Right kidney (tissue), 9 donors: ENCODE measurements at places on chromosomes 5 and 9.
A peak's percentile ranks its signal among the peaks of the same experiment; 100 is the strongest.

DNA sequence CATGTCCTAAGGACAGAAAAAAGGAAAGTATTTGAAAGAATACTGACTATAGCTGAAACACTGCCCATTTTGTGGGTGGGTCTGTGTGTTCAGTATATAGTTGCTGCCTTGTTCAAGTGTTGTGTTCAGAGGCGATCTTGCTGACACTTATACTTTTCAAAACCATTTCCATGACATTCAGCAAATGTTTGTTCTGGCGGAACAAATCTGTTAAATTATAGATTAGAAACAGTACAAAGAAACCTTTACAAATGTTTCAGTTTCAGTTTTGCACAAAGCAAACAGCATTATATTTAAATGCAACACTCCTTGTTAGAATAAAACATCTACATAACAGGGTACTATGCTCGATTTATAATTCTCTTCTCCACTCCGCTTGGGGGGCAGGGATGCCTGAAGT is 2276.3 kb downstream of the MAT2B start:
- no peak for DNase-seq

- DNase-seq = peak; percentile 19
Observed at GRCh38 chr9:18490641-18491370, 16.9 kb downstream of the ADAMTSL1 start.

GRCh38 chr5:135153661-135154060 is 119.6 kb upstream of the PITX1 start:
- no peak for DNase-seq

DNA sequence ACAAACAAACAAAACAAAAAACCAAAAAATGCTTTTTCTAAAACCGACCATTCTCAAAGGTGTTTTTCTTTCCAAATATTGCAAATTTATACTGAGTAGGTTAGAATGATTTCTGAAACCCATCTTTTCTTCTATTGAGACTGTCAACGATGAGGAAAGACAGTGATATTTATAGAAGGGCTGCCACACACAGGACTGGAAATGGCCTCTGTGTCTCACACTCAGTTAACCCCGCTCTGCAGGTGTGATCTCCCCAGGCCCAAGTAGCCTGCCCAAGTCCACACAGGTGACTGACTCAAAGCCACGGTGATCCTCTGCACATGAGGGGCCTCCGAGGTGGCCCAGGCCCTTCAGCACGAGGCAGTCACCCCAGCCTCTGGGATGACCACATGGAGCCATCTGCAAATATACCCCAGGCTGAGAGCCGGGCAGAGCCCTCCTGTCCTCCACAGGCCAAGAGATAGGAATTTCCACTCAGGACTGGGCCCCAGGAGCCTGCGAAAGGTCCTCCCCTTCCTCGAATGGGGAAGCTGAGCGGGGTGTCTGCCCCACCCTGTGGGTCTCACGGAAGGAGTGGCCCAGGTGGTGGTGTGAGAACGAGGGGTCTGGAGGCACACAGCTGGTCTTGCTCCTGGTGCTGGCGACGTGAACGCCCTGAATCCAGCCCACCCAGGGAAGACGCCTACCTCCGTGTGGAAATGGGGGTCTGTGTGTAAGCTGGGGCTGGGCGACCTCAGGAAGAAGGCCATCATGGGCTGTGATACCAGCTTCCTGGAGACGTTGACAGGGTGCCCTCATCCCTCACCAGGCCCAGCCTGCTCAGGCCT is 53.0 kb upstream of the PHYKPL start:
- DNase-seq = no peak

- no peak for DNase-seq
Observed at GRCh38 chr9:79054500-79054899, 517.3 kb upstream of the TLE4 start.

DNA sequence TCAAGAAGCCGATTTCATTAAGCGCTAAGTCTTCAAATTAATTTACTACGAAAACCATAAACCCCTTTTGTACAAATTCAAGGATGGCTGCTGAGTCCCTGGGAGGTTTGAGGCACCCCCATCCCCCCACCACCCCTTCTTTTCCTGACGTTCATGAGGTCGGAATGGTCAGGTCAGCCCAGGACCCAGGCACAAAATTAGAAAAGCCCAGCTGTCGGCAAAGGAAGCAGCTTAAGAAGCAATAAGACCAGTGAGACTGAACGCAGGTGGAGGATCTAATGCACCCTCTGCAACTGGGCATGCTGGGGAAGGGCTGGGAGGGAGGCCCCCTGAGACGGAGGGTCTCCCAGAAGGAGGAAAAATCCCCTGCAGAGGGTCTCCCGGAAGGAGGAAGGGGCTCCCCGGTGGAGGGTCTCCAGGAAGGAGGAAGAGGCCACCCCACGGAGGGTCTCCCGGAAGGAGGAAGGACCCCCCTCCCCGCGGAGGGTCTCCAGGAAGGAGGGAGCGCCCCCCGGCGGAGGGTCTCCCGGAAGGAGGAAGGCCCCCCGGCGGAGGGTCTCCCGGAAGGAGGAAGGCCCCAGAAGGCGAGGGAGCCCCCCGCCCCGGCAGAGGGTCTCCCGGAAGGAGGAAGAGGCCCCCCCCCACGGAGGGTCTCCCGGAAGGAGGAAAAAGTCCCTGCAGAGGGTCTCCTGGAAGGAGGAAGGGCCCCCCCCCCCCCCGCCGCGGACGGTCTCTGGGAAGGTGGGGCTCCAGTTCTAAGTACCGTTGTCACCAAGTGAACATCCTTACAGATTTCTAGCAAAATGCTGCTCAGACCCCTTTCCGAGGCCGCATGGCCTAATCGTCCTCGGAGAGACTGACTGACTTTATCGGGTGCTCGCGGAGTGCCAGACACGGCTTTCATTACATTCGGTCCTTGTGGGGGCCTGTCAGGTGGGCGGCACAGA is 74.4 kb upstream of the FCN1 start:
- no peak for DNase-seq

- no peak for DNase-seq
Observed at GRCh38 chr5:14199902-14200301, 56.8 kb downstream of the TRIO start.

DNA sequence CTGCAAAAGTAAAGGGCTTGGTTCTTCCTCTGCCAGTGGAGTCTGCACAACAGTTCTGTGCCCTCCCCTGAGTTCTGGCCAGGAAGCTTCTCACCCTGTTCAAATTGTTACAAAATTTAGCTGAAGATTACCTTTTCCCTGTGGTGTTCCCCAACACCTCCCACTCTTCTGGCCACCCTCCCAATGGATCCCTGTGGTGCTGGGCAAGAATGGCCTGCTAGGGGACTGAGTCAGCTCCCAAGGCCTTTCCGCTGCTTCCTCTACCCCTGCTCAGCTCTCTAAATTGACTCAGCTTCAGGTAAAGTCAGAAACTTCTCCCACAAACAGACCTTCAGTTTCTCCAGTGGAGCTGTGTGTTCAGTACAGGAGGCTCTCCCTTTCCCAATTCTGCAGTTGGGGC is 186.0 kb downstream of the NR2F1-AS1 start:
- no peak for DNase-seq

- no peak for DNase-seq
Observed at GRCh38 chr9:77403239-77403638, 225.9 kb downstream of the VPS13A start.
